ENCODE measurements at places on chromosomes 16 and 17.

DNA sequence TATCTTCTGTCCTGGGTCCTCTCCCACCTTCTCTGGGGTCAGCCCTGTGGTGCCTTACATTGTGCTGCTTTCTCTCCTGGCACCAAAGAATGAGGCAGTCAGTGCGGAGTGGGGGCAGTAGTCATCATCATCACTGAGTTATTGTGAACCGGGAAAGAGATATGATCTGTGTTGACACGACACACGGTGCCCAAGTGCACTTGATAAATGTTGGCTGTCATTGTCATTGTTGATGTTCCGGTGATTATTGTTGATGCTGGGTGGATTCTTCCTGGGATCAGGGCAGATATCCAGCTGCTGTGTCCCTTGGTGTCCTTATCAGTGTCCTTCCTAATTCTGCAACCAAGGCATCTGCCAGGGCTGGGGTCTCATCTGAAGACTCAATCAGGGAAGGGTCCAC is 121.7 kb downstream of the ABCC6 start:
- no peak for DNase-seq

GRCh38 chr17:58377661-58378060 is 25.7 kb upstream of the SUPT4H1 start:
- no peak for DNase-seq

- DNase-seq: no peak
These were observed 530.8 kb downstream of the HAPSTR1 start for GRCh38 chr16:9622268-9622667.

DNA sequence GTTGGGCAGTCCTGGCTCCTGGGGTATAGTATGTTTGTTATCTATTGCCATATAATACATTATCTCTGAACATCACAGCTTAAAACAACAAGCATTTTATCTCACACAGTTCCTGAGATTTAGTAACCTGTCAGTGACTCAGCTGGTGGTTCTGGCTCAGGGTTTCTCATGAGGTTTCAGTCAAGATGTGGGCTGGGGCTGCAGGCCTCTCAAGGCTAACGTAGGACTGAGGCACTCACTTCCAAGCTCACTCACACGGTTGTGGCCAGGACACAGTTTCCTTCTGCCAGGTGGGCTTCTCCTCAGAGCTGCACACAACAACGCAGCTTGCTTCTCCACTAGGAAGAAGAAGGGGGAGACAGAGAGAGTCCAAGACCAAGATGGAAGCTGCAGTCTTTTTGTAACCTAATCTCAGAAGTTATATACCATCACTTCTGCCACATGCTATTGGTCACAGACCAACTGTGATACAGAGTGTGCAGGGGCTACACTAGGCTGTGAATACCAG is 10.3 kb upstream of the MED13 start:
- DNase-seq: peak; percentile 22

DNA sequence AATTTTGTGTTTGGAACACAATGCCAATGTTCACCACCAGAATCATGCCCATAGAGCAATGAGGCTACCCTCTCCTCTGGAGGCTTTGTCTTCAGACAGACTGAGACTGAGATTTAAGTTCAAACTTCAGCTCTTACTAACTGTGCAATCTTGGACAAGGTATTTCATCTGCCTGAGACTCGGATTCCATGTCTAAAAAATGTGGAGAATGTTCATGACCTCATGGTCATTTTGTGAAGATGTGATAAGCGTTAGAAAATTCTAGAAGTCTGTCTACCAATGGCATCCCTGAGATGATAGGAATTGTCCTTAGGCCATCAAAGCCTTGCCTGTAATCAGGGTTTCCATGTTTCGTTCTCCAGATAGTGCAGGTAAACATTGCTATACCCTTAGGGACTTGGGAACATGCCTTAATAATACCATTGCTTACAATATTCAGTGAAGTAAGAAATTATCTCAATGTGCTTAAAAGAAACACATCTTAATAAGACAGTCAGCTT is 388.2 kb upstream of the MAF start:
- DNase-seq: no peak

All from stimulated activated CD8-positive, alpha-beta memory T cell treated with anti-CD3 and anti-CD28 coated beads, Interleukin-7, amount 100 ng/mL, for 48 hours (primary cell).